B cell (primary cell): ENCODE measurements at places on chromosomes 5 and 9.

- no peak overlapping the region for H3K4me3 ChIP-seq
- no peaks in the 10 kb centered on the region for H3K4me1 ChIP-seq
- H3K27me3 ChIP-seq = peaks cover 1% of the 10 kb centered on the region
These were observed 45.9 kb upstream of the KCNMB1 start for GRCh38 chr5:170434966-170435605.

DNA sequence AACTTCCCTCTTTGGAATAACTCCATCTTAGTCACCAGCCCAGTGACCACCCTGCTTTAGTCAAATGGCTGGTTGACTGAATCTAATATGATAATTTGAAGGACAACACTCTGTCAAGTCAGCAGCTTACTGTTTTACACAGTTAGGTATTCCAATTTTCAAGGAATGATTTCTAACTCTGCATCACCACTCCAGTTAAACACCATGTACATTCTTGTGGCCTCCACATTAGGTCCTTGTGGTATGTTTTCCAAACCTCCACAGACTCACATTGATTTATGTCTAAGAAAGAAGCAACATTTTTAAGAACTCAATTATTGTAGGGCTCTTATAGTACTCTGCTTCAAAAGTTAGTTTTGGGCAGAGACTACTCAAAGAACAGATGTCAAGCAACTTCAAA, 110.7 kb downstream of the TLE1 start:
- peaks cover 3% of the 10 kb centered on the region for H3K36me3 ChIP-seq
- H3K4me3 ChIP-seq = no peak overlapping the region
- no peaks in the 10 kb centered on the region for H3K27me3 ChIP-seq
- no peak overlapping the region for H3K27ac ChIP-seq
- H3K4me1 ChIP-seq = no peaks in the 10 kb centered on the region

DNA sequence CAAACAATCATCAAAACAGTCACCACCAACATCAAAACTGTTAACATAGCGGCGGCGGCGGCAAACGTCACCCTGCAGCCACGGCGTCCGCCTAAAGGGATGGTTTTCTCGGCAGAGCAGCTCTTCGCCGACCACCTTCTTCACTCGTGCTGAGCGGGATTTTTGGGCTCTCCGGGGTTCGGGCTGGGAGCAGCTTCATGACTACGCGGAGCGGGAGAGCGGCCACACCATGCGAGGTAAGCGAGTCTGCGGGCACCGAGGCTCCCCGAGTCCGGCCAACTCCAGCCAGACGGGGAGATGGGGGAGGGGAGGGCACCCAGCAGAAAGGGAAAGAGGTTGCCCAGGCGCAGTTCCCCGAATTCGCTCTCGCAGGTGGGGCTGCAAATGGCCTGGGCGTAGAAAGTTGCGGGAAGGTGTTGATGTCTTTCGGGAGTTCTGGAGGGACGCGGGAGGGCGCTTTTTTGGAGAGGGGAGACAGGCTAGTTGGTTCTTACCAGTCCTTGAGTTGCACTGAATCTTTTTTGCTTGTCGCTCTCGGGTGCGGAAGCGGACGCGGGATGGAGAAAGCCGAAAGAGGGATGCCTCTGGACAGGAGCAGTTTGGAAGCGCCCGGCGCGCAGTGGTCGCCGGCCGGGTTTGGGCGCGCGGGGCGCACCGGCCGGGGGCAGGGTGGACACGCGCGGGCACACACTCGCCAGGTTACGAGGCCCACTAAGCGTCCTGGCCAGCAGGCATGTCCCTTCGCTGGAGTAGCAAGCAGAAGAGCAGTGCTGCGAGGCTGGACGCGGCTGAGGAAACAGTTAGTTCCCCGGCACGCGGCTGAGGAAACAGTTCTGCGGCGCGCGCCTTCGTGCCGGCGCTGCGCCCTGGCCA, 849 bp downstream of the RORB start:
- no peaks in the 10 kb centered on the region for H3K36me3 ChIP-seq
- peaks cover 32% of the 10 kb centered on the region for H3K4me1 ChIP-seq
- H3K27me3 ChIP-seq = peaks cover 29% of the 10 kb centered on the region
- DNase-seq = peak; percentile 41
- H3K4me3 ChIP-seq = peak overlapping the region; percentile 72

DNA sequence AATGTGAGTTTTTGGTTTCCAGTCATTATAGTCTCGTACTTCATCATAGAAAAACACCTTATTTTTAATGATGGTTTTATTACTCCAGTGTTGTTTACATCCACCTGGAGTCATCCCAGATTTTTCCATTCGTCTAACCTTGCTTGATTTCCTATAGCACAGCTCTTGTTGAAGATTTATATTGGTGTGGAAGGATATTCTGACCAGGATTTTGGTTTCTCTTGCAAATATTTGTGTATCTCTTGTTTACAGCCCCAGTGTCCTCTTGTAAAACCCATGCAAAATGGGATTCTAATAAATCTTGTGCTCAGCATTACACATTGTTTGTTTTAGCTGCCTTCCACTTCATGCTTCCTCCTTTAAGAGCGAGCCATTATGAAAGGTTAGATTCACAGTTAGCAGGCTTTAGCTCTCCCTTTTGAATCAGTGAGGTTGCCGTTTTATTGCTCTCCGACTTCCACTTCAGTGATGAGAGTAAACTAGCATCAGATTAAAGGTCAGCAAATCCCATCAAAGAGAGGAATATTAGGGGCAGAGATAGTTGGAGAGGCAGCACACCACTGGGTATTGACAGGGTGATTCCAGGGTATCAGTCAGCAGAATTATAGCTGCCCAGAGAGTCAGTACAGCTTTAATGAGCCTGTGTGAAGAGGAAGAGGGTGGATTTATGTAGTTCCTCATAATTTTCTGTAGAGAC, 157.1 kb downstream of the PBX3 start:
- no peaks in the 10 kb centered on the region for H3K27me3 ChIP-seq
- peaks cover 7% of the 10 kb centered on the region for H3K4me1 ChIP-seq
- DNase-seq = no peak
- peak overlapping the region; percentile 15 for H3K4me3 ChIP-seq

DNA sequence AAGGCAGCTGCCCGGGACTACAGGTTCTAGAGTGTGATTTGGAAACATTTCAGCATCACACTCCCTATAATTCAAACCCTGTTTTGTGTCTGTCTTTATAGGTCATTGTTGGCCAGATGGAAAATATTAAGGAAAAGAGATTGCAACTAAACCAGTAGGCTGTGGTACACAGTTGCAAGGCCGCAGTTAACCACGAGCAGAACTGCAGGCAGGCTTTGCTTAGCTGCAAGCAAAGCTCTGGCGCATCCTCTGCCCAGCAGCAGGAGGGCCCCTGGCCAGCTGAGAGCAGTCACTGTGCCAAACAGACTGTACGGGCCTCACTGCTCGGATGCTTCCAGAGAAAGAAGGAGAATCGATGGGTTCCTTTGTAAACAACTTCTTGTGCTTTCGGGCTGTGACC, 204.5 kb downstream of the DENND1A start:
- H3K4me3 ChIP-seq = no peak overlapping the region
- H3K27me3 ChIP-seq = no peaks in the 10 kb centered on the region
- no peak overlapping the region for H3K27ac ChIP-seq
- no peaks in the 10 kb centered on the region for H3K36me3 ChIP-seq
- DNase-seq = no peak
- no peaks in the 10 kb centered on the region for H3K4me1 ChIP-seq
